SW 1271 (cell line): ENCODE measurements at places on chromosomes 12 and 14.

DNA sequence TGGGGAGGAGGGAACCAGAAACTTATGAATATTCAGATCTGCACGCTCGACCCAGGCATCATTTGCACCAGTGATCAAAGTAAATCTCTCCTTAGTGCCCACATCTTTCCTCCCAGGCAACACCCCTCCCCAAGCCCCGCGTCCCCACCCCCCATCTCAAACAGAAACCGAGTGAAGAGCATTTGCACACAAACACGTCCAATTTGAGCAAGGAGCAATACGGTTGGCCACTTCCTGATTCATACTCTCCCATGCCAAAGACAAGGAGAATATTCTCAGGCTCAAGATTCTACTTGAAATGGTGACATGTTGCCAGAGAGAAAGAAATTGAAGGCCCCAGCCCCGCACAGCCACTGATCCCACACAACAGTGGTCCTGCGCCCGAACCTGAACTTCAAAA, 7.1 kb downstream of the FOXN3 start:
- DNase-seq, result no peak

- no peak for DNase-seq
These were observed 4.6 kb upstream of the VRK1 start for GRCh38 chr14:96792591-96792990.

DNA sequence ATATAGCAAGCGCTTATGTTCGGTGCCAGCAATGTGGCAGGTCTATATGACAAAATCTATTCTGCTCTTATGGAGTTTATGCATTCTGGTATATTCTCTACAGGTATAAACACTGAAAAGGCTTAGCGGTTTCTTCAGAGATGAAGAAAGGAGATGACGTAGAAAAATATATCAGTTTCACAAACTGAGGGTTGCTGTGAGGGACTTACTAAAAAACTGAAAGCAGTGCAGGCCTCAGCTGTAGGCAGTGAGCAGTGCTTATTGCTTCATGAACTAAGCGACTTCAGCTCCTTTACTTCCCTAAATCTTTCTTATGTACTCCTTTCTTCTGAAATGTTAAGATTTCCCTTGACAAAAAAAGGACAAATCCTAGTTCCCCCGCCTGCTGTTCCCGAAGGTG, 4.5 kb downstream of the DDX47 start:
- no peak for DNase-seq

- DNase-seq, result no peak
These were observed 1133.3 kb downstream of the BCL11B start for GRCh38 chr14:98138666-98139065.

- DNase-seq, result no peak
These were observed 61.7 kb downstream of the DIO3 start for GRCh38 chr14:101623077-101623372.

- no peak for DNase-seq
These were observed 25.1 kb upstream of the LRTM2 start for GRCh38 chr12:1795221-1795784.

- DNase-seq, result no peak
These were observed 82.4 kb upstream of the DIO3 start for GRCh38 chr14:101478796-101479410.

DNA sequence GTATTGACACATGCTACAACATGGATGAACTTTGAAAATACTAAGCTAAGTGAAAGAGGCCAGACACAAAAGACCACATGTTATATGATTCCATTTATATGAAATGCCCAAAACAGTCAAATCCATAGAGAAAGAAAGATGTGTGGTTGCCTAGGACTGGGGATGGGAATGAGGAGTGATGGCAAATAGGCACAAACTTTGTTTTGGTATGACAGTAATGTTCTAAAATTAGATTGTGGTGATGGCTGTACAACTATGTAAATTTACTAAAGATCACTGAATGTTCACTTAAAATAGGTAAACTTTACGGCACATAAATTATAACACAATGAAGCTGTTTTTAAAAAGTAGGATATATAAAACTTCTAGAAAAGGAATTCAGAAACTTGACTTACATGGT, 41.7 kb downstream of the PPP1R13B start:
- no peak for DNase-seq

DNA sequence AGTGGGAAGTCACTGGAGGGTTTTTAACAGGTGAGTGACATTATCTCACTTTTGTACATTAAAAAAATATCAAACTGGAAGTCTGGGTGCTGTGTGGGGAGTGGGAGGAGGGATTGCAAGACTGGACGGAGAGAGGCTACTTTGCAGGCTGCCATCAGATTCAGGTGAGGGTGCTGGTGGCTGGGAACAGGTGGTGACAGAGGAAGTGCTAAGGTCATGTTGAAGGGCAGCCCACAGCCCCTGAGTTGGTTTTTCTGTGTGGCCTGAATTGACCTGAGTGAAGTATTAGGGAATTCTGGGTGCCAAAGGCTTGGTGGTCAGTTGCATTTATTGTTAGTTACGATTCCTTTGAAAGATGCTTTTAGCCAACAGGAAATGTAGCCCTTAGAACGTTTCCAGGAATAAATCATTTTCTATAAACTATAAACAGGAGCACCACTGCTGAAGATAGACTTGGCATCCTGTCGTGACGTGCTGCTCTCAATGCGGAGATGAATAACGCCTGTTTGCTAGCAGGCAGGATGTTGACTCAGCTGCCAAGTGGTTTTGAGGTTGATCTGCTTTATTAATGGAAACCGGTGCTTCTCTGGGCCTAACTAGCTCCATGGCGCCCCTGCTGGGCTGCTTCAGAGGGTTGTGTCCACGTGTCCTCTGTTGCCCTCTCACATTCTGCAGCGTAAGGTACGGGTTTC, 707.5 kb upstream of the TMEM132C start:
- peak; percentile 94 for DNase-seq

- DNase-seq, result no peak
These were observed 24.2 kb downstream of the CCDC92 start for GRCh38 chr12:123948401-123948795.

GRCh38 chr12:2274733-2275132, 221.9 kb downstream of the CACNA1C start:
- no peak for DNase-seq

DNA sequence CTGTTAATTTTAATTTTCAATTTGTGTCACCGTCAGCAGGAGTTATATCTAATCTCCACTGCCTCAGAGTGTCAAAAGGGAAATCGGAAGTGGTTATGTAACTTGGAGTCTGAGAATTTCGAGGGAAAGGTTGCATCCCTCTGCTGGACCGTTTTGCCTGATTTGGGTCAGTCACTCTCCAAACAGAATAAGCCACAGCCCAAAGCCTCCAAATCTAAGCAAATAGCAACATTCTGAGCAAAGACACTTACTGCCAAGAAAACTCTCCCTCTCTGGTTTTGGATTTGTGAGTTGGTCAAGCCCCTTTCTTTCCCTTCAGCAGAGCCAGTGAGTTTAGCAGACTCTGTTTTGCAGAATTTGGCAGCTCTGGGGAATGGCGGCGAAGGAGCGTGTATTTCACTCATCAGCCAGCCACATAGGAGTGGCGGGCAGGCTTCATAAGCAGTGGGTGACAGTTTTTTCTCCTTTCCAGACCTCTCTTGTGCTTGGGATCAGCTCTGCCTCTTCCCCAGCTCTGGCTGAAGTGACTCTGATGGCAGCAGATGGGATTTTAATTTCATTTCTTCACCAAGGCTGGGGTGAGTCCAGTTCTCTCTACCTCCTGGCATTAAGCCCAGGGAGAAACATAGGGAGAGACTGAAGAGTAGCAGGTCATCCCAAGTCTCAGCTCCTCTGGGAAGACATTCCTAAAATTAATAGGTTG, 218.7 kb upstream of the NOS1 start:
- DNase-seq, result no peak

DNA sequence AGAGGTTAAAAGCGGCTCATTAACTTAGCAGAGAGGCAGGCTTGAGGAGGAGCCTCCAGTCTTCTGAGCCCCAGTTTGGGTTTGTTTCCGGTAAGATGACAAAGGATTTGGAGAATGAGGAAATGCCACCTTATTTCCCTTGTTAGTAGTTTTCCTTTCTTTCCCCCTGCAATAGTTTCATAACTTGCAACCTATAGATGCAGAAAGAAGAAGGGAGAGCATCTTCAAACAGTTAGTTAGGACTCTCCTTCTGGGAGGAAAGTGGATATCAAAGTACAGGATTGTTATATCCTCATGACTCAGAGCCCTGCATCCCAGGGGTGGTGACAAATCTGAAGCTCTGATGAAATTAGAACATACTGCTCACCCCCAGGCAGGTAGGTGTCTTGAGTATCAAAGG, 180.7 kb upstream of the SLC38A2 start:
- DNase-seq, result peak; percentile 74

DNA sequence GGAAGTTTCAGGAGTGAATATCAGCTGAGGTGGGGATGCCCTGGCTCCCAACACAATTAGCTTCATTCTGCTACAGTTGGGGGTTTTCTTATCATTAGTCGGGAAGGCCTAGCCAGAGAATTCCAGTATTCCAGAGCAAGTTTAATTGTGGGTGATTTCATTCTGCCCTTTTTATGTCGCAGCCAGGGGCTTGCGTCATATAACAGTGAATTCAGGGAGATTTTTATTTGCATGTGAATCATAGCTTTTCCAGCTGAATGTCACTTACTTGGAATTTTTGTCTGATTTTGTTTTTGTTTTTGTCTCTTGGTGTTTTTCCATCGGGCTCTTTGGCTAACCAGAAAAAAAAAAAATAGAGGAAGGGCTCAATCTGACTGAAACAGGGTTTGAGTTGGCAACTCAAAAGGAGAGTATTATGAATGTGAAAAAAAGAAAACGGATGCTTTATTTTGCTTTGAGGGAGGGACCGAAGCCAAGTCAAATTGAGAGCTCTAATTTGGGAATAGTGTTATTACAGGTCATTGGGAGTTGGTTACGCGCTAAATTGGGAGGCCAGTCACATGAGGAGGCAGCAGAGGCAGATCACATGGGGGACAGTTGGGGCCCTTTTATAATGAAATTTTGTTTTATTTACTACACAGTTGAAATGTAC, 119.4 kb downstream of the SAMD4A start:
- DNase-seq, result no peak

GRCh38 chr14:37864861-37865718, 269.7 kb downstream of the TTC6 start:
- no peak for DNase-seq

DNA sequence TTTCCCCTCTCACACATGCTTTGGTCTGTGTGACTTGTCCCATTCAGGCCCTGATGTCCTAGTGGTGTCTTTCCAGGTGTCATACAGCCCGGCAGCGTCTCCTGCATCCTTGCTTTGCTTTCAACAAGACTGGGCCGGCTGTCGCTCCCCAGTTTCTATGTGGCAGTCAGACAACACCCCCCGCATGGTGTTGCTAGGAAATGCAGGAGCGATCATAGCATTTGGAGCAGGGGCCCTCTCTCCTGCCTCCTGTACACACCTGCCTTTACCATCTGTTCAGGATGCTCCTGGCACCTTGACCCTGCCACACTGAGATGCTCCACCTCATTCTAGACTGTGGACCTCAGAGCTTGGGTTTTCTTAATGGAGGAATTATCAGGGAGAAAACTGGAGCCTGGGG, 29.5 kb downstream of the CACNA1C start:
- no peak for DNase-seq

DNA sequence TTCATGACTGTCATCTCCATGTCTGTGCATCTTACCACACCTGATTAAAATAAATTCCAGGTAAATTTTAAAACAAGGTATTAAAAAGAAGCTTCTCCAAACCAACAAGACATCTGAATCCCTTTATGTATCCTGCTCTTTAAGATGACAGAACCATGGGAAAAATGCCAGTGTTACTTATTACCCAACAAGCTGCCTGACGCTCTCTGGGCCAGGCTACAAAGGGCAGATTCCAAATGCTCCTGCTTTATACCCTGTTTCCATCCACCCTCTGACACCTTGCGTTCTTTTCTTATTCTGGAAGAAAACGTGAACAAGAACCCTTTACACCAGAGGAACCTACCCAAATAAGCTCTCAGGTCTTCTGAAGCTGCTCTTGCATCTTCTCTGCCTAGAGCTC, 70.7 kb downstream of the SLC8A3 start:
- DNase-seq, result no peak

GRCh38 chr12:94940771-94941170, 62.7 kb downstream of the NDUFA12 start:
- DNase-seq, result no peak

DNA sequence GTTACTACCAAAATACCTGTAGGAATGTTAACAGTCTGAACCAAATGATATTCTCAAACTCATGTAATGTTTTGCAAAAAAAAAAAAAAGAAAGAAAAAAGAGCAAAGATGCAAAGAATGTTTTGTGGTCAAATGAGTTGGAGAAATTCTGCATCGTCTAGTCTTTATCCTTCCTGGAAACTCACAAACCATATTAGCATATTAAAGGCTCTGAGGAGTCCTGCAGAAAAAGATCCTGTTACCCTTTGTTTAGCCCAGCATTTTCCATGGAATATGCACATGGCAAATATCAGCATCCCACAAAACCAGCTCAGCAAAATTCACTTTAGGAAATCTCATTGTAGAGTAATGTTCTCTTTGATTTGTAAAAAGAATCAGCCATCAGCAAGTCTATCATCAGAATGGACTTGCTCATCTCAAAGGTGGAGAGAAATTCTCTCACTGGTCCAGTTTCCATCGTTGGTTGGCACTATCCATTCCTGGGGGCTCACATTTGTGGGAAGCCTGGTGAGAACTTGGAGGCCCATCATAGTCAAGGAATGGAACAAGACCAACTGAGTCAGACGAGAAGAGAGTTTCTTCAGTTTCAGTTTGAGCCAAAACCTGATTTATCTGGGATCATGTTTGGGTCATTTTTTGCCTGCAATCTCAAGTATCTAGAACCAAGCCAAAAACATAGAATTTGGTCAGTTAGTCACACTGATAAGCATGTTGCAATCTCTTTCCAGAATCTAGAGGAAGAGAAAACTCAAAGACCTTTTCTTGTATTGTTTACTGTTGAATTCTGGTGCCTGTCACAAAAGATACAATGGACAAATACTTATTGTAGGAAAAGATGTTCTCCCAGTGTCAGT, 129.8 kb downstream of the TBX5 start:
- no peak for DNase-seq

- DNase-seq, result no peak
These were observed 47.6 kb downstream of the SH2B3 start for GRCh38 chr12:111453071-111453989.

- DNase-seq, result peak; percentile 97
These were observed 11.2 kb upstream of the PYGL start for GRCh38 chr14:50955373-50956043.

DNA sequence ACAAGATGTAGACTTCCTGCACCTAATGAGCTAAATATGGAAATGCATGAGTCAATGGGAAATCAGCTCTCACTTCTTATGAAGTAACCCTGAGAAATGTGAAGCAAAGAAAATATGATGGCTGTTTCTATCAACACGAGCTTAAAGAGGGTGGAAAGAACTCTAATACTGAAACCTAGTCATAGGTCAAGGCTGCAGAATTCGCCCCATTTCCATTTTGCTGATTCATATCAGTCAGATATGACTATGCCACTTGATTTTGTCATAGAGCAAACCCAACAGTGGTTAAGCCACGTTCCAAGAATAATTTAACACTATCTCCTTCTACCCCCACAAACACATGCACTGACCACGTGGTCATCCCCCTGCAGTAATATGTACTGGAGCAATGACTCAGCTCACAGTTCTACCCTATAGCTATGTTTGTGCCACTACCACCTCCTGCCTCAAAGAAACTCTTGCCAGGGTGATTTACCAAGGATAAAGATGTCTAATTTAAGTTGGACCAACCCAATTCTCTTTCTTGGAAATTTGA, 157.5 kb downstream of the TMTC3 start:
- no peak for DNase-seq
